ENCODE measurements at places on chromosomes 4 and X.
A peak's percentile ranks its signal among the peaks of the same experiment; 100 is the strongest.

DNA sequence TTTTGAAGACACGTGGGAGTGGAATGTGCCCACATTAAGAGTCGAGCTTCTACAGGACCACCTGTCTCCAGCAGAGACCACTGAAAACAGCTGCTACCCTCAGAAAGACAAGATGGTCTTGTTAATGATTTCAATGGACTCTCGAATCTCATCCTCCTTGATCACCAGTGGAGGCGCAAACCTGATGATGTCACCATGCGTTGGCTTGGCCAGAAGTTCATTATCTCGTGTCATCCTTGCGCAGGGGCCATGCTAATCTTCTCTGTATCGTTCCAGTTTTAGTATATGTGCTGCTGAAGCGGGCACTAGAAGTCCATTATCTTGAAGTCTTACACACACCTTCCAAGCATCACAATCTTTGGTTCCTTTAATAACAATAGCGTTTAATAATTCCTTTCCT lies 23.3 kb downstream of the SPACA5B start:
- no peak for DNase-seq

DNA sequence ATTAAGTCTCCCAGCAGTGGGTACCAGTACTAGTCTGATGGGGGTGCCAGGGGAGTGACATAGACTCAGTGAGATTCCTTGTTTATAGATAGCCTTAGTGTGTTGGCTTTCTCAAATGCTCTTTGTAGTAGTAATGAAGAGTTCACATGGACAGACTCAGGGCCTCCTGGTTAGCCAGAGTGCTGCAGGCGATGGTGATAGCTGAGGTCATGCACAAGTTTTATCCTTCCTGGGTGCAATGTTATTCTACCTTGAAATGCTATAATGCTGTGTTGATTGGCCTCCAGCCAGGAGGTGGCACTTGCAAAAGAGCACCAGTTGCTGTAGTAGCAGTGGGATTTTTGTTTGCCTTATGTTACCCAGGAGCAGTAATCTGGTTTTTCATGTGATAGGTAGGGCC lies 35.5 kb upstream of the ADH4 start:
- DNase-seq, result no peak

DNA sequence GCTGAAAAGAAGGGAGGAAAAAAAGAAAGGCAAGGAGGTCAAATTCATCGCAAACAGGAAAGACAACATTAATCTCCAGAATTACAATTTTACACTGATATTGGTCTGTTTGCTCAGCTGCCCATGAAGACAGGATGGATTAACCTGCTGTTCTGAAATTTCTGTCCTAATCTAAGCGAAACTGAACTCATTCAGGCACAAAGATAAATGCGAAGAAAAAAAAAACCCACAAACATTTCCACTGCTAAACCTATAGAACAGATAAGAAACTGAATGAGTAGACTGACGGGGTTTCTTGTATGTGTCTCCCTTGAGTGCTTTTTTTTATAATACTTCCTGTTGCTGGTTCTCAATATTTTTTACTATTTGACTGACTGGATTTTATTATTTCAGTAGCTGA lies 251.8 kb upstream of the FTHL17 start:
- no peak for DNase-seq

DNA sequence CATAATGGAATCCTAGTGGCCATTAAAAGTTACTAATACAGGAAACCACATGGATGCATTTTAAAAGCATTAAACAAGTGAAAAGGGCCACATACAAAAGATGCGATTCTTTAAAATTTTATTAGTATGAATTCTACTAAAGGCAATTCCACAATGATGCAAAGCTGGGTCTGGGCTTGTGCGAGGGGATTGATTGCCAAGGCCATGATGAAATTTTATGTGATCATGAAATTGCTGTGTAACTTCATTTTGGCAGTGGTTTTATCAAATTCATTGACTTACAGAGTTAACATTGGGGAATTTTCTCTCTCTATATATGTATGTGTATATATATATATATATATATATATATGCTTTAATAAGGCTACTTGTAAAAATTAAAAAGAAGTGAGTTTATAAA lies 1142.5 kb upstream of the IGFBP7 start:
- no peak for DNase-seq

DNA sequence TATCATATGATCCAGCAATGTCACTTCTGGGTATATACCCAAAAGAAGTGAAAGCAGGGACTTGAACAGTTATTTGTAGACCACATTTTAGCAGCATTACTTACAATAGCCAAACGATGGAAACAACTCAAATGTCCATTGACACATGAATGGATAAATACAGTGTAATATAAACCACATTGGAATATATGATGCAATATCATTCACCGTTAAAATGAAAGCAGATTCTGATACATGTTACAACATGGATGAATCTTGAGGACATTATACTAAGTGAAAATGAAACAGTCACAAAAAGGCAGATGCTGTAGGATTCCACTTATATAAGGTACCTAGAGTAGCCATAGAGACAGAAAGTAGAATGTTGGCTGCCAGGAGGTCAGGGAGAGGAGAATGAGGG lies 130.5 kb upstream of the SMAD1 start:
- no peak for DNase-seq

- no peak for DNase-seq
Observed at GRCh38 chr4:40221744-40222143, 24.9 kb downstream of the RHOH start.

DNA sequence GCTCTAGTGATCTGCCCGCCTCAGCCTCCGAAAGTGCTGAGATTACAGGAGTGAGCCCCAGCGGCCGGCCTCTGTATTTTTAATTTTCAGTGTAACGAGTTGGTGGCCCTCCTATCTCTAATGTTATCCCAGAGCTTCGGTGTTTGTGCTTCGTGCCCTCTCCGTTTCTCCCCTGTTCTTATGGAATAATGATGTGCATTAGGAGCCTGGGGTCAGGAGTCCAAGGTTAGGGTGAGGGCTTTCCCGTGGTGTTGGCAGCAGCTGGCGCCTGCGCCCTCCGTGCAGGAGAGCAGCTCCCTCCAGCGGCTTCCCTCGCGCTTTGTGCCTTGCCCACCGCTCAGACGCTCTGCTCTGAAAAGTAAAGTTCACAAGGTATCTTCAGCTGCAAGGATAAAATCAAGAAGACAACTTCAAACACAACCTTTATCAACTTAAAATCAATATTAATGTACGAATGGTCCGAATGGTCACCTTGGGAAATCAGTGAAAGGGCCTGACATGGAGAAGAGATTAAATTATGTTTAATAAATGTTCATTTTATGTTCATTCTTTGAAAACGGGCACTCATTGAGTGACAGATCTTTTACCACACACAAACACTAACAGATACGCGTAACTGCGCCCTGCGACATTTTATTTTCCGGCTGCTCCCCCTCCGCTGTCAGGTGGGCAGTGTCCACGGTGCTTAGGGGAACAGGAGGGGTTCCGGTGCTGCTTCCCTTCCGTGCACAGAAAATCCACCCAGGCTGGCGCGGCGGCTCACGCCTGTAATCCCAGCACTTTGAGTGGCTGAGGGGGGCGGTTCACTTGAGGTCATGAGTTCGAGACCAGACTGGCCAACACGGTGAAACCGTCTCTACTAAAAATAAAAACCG lies 62.4 kb downstream of the TRAPPC11 start:
- no peak for DNase-seq

DNA sequence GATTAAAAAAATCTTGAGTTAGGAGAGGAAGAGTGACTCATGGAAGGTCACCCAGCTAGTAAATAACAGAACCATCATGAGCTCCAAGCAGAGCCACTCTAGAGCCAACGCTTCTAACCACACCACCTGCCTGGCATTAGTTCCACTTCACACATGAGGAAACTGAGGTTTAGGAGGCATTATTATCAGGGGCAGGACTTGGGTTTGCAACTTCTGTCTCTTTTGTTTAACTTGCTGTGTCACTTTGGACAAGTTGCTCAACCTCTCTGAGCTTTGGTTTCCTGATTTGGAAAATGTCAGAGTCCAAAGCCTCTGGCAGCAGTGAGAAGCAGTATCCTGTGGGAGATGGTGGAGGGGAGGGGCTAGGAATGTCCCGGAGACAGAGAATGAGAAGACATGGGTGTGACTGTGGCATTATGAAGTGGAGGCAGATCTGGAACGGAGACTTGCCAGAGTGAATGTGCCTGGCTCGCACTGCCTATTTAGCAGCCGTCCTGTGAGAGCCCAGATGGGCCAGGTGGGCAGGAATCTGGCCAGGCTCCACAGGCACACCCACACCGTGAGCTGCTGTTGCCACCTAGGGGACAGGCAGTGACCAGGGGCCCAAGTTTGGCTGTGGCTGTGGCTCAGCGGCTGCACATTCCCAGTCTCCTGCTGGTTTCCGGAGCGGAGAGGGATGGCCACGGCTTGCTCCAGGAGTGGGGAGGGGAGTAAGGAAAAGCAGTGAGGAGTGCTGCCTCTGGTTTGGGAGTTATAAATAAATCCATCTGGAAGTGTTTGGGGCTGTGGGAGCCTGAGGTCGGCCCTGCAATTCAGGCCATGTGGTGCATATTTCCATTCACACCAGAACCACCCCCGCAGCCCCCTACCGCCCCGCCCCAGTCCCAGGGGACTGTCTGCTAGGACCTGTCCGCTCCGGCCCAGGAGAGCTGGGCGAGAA lies 93.4 kb downstream of the NHSL2 start:
- no peak for DNase-seq

- DNase-seq, result no peak
Observed at GRCh38 chr4:81758574-81759264, 287.0 kb upstream of the RASGEF1B start.

DNA sequence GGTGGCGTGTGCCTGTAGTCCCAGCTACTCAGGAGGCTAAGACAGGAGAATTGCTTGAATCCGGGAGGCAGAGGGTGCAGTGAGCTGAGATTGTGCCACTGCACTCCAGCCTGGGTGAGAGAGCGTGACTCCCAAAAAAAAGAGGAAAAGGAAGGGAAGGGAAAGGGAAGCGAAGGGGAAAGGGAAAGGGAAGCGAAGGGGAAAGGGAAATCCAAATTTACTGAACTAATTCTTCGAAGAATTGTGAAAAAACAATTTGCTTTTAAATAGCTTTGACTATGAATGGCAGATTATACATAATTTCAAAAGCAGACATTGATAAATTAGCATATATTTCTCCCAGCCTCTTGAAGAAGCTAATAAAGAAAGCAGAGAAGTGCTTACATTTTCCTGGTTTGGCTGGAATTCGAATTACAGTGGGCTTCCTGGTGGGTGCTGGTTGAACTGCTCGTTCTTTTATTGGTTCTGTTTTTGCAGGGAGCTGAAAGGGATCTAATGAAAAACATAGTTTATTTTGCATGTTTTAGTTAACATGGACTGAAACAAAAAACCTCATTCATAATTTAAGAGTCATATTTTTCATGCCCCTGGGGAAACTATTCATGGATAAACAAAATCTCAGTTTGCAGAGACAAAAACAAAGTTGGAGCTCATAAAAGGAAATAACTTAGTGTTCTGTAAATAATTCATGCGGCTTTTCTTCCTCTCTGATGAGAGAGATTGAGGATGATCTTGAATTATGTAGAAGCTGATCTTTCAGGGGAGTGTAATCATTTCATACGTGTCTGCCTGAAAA lies 66.0 kb downstream of the RPS3A start:
- no peak for DNase-seq

GRCh38 chr4:153166716-153167501 lies 37.3 kb upstream of the TRIM2 start:
- no peak for DNase-seq

GRCh38 chr4:101258883-101259282 lies 88.4 kb downstream of the PPP3CA start:
- no peak for DNase-seq

- no peak for DNase-seq
Observed at GRCh38 chr4:109864134-109864533, 16.2 kb downstream of the LRIT3 start.

DNA sequence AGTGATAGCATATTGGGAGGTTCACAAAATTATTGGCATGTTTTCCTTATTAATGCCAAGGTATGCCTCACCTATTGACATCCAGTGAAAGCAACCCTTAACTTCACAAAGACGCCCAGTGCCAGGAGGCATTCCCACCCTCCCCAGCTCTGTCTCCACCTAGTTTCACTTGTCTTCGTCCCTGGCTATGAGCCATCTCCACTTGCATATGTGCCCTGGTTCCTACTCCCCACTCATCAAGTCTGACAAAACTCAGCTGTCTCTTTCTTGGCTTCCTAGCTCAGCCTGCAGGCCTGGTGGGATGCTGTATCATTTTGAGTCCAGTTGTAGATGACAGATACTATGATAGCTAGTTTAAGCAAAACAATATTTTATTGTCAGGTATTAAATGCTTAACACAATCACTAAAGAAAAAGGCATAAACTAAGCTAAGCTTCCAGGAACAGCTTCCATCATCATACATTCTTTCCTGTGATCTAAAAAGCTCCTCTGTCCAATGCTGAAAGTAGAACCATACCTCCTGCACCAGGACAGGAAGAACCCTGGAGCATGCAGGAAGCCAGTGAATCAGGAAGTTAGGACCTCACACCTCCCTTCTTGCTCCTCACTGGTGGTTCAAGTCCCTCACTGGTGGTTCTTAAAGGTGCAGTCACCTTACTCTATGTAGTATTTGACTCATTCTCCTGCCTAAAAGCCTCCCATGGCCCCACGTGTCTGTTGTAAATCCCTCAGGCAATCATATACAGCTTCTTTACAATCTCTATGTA lies 410.3 kb upstream of the RASGEF1B start:
- no peak for DNase-seq

- DNase-seq, result no peak
Observed at GRCh38 chr4:139540632-139541031, 15.4 kb downstream of the SETD7 start.

DNA sequence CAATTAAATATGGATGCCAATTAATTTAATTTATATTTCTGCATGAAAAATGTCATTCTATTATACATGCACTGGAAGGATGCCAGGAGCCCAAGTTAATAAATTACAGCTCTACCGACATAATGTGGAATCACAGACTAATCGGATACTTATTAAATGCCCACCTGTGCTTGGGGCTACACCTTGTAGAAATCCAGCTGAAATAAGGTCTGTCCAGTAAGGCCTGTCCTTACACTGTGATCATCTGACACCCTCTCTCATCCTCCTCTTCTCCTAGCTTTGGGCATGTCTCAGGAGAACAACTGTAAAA lies 6.0 kb upstream of the SHISA3 start:
- no peak for DNase-seq

- DNase-seq, result peak; percentile 71
Observed at GRCh38 chr4:56434599-56435139, 746 bp downstream of the PPAT start.

DNA sequence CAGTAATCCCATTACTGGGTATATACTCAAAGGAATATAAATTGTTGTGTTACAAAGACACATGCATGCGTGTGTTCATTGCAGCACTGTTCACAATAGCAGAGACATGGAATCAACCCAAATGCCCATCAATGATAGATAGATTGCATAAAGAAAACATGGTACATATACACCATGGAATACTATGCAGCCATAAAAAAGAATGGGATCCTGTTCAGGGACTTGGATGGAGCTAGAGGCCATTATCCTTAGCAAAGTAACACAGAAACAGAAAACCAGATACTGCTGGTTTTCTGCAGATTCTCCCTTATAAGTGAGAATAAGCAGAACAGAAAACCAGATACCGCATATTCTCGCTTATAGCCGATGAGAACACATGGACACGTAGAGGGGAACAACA lies 43.5 kb downstream of the FAM193A start:
- no peak for DNase-seq

DNA sequence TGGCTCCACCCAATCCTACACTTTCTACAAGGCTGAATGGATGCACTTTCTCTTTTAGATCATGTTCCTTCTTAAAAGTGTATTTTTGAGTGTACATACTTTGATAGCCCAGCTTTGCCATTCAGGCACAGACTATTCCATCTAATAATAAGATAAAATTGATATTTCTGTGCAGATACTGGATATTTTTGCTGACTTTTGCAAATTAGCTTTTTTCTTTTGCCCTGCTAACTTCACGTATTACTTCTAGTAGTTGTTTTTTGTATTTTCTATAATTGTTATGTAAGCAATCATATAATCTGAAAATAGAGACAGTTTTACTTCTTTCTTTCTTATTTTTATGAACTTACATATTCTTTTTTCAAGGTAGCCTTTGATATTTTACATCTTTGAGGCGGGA lies 13.5 kb upstream of the GYPA start:
- no peak for DNase-seq
